Suprapubic skin (tissue), 4 donors: ENCODE measurements at places on chromosomes 13 and 19.
A peak's percentile ranks its signal among the peaks of the same experiment; 100 is the strongest.

DNA sequence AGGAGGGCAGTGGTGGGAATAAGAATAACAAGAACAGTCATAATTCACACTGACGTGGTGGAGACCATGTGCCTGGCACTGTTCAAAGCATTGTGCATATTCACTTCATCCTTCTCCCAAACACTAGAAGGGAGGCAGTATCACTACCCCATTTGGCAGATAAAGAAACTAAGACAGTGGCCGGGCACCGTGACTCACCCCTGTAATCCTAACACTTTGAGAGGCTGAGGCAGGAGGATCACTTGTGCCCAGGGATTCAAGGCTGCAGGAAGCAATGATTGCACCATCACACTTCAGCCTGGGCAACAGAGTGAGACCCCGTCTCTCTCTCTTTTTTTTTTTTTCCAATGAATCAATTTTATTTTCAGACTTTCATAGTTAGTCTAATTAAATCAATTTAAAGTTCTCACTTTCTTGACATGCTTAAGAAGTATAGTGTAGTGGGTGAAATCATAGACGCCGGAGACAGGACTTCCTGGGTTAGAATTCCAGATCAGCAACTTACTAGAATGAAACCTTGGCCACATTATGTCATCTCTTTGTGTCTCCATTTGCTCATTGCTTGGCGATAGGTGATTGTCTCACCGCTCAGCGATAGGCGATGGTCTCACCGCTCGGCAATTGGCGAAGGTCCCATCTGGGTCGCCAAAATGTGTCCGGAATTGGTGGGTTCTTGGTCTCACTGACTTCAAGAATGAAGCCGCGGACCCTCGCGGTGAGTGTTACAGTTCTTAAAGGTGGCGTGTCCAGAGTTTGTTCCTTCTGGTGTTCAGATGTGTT lies 5.3 kb upstream of the ATG4D start:
- DNase-seq, result no peak

GRCh38 chr13:59416561-59416960 lies 747.2 kb downstream of the DIAPH3 start:
- no peak for DNase-seq

- DNase-seq, result peak; percentile 69
Observed at GRCh38 chr19:40191836-40192646, 815 bp downstream of the MAP3K10 start.

GRCh38 chr13:107459430-107459829 lies 755.9 kb downstream of the LIG4 start:
- no peak for DNase-seq

DNA sequence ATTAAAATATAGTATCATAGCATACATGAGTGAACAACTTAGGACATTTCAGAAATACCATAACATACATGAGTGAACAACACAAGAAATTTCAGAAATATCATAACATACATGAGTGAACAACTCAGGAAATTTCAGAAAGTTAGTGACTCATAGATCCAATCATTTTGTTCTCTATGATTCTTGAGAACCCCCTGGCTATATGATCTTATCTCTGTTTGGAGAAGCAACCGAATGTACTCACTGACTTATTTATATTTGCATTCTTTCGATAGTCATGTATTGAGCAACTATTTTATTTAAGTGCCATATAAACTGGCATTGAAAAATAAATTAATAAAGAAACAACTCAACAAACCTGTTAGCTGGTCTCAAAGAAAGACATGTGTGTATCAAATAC lies 251.1 kb downstream of the EFNB2 start:
- DNase-seq, result no peak

GRCh38 chr19:369876-370275 lies 25.3 kb upstream of the MIER2 start:
- no peak for DNase-seq

DNA sequence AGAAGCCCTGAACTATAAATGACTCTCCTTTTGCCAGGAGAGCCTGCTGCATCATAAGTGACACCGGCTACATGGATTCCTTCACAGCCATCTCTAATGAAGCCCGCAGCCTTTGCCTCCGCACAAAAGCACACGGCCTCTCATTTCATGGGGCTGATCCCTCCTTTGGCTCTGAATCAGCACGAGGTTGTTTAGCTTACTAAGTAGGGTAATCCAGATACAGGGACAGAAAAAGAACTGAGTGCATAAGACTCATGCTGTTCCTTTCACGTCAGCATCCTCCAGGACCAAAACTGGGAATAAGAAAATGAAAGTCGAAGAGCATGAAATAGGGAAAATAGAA lies 136.3 kb downstream of the DCT start:
- no peak for DNase-seq

DNA sequence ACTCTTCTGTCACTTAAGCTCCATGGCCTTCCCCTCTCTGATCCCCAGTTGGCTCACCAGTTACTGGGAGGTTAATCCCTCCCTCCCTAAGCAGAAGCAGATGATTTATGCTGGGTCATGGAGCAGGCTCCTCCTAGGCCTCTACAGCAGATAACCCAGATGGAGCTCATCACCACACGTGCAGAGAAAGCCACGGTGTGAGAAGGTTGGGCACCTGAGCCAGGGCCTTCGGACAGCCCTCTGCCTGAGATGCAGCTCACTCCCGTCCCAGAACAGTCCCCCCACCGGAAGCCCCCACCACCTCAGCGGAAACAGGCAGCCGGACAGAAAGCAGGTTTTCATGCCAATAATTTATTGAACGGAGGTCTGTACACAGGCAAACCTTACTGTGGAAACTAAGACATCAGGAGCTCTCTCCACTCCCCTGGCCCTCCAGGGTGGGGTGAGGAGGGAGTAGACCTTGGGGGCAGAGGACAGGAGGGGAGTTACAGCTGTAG lies 9.8 kb downstream of the ZNF526 start:
- no peak for DNase-seq

- no peak for DNase-seq
Observed at GRCh38 chr13:38419312-38419873, 69.7 kb downstream of the UFM1 start.

DNA sequence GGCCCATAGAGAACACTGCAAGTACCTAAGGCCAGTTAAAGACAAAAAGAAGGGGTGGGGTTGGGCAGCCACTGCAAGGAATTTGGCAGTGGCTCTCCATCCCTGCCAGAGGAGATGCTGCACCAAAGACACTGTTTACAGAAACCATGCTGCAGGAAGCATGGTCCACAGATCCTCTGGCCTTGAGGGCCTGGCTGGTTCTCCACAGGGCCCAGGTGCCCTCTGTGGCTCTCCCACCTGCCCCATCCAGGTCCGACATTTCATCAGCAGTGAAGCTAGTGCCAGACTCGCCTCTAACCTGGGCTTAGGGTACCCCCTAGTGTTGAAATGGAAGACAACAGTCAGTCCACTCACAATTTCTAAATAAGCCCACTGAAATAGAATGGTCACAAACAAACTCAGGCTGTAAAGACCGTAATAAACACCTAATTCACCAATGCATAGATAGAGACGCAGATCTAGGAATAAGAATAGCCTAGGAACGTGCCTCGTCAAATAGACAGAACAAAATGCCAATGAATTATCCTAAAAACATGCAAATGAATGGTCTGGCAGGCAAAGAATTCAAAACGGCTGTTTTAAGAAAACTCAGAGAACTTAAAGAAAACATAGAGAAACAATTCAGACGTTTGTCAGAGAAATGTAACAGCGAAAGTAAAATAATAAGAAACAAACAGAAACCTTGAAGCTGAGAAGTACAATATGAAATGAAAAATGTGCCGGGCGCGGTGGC lies 23.3 kb downstream of the LYPD4 start:
- DNase-seq, result no peak

- DNase-seq, result no peak
Observed at GRCh38 chr13:77136902-77137420, 110.0 kb upstream of the FBXL3 start.
